ENCODE measurements at places on chromosomes 2 and 18.

DNA sequence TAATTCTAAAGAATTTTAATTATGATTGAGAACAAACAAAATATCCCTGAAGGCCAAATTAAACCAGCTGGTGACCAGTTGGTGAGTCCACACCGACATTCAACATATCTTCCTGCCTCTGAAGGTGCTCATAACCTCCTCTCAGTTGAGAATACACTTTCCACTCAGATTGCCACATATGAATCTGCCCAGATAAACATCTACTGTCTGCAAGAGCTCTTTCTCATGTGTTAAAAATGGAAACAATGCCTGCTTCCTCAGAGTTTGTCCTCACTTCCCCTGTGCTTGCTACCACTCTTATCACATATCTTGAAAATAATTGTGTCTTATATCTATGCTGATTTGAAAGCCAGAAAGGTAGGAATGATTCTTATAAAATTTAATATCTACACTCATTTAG, 177.7 kb upstream of the GULP1 start:
- DNase-seq: no peak

DNA sequence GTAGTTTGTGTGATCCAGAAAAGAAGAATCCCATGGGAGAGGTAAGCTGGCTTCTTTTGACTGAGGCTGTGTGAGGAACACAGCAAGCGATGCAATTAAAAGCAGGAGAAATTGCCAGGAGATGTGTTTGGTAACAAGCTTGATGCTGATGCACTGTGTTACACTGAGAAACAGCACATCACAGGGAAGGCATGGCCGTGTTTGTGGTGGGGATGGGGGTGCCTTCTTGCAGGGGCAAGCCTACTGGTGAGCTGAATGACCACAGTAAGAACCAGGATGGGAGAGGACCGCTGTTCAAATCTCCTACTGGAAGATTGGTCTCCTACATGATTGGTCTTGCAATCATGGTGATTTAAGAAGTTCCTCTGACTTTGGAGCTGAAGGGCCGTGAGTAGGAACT, 477.7 kb upstream of the HS6ST1 start:
- no peak for DNase-seq

DNA sequence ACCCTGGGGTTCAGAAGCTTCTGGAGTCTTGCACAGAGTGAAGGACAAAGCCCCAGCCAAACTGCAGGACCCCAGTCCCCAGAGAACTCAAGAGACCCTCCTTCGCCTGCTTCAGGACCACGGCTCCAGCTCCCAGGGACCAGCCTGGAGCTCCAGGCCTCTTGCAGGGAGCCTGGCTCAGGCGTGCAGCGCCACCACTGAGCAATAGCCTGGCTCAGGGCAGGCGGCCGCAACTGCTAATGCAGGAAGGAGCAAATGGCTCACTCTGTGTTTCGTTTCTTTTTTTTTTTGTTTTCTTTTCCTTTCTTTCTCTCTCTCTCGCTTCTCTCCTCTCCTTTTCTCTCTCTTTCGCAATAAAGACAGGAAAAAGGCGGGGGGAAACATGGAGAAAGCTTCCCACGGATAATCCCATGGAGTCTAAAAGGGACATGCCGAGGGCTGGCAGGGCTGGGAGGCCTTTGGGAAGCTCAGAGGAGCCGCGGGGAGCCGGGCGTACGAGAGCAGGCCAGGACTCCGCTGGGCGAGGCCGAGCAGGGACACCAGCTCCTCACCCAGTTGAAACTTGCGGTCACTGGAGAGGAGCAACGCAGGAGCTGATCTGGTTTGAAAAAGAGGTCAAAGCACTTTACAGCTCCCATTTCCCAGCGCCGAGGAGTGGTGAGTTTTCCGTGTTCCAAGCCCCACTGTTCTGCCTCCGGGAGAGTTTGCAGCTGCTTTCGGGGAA, 244.8 kb downstream of the TWIST2 start:
- DNase-seq: no peak

GRCh38 chr2:239920693-239921365, 104.3 kb downstream of the NDUFA10 start:
- DNase-seq: no peak

DNA sequence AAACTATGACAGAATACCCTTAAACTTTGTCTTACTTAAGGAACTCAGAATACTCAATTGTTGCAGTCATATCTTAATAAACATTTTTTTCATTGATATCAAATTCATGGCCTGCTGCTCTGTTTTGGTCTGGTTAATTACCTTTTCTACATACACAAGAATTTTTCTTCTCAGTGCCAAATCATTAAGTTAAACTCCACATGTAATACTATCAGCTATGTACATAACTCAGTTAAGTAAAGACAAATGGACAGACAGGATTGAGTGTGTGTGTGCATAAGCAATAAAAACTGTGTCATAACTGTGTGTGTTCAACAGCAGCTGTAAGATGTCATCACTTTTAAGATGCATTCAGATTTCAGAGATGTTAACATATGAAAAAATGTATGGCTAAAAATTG, 34.4 kb downstream of the VRK2 start:
- DNase-seq: no peak

- DNase-seq: no peak
Observed at GRCh38 chr2:51013079-51013932, 18.6 kb downstream of the NRXN1 start.

DNA sequence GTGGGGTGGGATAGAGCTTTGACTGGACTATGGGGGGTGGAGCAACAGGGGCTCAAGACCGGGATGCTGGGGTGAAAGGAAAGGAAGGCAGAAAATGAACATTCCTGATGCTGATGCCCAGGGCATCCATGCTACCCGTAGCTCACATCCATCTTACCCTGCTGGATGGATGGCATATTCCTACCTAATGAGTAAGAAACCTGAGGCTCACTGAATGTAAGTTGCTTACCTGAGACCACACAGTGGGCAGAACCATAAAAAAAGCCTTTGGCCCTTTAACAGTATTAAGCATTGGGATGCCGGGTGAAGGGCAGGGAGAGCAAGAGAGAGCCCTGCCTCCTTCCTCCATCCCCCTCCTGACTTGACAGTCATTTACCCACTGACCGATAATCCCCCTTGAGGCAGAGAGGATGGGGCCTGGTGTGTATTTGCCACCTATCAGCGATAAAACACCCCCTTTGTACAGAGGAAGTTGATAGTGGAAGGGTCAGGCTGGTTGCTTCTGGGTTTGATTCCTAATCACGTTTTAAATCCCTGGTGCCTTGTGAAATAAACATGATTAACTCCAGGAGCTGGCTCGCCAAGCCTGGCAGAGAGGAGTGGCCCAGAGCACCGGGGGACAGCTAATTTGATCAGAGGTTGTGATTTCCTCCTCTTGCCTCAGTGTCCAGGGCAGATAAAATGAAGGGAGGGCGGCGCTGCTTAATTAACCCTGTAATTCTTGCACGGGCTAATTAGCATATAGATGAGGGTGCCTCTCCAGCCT, 105.9 kb upstream of the HS6ST1 start:
- DNase-seq: no peak

DNA sequence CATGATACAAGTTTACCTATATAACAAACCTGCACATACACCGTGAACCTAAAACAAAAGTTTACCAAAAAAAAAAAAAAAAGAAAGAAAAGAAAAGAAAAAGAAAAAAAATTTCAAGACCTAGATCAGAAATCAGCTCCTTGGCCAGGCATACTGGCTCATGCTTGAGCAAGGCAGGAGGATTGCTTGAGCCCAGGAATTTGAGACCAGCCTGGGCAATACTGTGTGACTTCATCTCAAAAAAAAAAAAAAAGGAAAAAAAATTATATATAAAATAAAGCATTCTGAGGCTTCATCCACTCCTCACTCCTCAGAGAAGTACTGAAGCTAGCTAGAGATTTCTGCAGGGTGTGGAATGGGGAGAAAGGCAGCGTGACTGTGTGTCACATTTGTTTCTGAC, 11.8 kb upstream of the PROC start:
- DNase-seq: no peak

GRCh38 chr2:72118951-72119350, 28.7 kb downstream of the CYP26B1 start:
- no peak for DNase-seq

DNA sequence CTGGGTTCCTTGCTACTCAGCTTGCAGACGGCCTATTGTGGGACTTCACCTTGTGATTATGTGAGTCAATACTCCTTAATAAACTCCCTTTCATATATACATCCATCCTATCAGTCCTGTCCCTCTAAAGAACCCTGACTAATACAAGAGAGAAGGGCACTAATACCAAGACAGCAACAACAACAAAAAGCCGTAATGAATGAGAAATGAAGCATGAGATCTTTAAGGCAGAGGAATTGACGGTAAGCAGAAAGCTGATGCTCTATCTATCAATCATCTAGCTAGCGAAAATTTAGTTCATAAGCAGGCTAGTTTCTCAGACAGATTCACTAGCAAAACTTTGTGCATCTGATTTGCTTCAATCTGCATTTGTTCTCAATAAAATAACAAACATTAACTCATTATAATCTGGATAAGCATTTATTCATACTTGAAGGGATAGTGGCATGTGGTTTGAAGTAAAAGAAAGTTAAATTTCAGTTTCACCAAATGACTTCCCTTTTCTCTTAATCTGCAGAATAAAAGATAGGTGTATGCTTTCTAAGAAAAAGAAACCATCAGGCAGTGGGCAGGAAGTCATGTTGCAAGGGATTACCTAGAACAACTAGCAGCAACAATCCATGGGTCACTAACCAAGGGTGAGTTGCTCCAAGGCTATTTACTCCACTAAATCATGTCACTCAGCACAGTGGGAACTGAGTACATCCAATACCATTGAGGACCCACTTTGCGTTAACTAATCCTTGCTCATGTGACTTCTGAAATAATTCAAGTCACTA, 376.5 kb downstream of the TMEM182 start:
- no peak for DNase-seq

DNA sequence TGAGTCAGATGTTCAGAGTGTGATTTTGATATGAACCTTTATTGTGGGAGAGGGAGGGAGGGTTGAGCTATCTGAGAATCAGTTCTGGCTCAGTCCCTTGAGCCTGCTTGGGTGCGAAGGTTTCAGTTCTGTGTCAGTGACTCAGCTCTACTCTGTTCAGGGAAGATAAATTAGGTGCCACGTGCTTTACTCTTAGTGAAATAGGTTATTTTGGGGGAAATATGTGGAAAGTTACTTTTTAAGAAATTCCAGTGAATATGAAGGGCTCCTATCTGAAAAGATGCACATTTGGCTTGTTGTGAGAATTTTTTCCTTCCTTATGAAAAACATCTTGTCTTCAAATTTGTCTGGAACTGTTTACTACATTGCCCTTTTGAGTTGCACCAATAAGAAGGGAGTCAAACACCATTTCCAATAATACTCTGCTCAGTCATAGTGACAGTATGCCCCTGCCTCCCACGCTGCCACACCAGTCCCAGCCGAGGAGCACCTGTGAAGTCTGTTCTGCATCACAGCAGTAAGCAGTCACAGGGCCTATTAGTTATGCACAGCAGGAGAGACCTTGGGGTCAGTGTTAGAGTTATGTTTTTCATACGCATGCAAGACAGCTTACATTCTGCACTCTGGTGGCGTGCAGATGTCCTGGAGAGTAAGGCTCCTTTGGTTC, 32.8 kb upstream of the DNAH7 start:
- peak; percentile 11 for DNase-seq

GRCh38 chr2:191115804-191116203, 35.0 kb downstream of the STAT4 start:
- DNase-seq: no peak

Measured in stimulated activated CD8-positive, alpha-beta memory T cell treated with anti-CD3 and anti-CD28 coated beads, Interleukin-4, amount 100 ng/mL, for 24 hours (primary cell).